ENCODE measurements at places on chromosomes 1 and 21. TPM values are rescaled to one million over a fixed set of nuclear protein-coding genes. Genes with fewer than 3 reads are reported as not detected.
A peak's percentile ranks its signal among the peaks of the same experiment; 100 is the strongest.

The OR10Z1 gene
- total RNA-seq, result not detected

The TLR5 gene
- total RNA-seq, result 0.30 TPM

The KRTAP21-2 gene
- not detected for total RNA-seq

The A3GALT2 gene
- total RNA-seq, result not detected

- peaks cover 5% of the 10 kb centered on the region for H3K36me3 ChIP-seq
- DNase-seq, result no peak
- no peak overlapping the region for H3K27ac ChIP-seq
- H3K27me3 ChIP-seq, result no peaks in the 10 kb centered on the region
- H3K4me3 ChIP-seq, result no peak overlapping the region
Observed at GRCh38 chr1:87051965-87052364, 137.5 kb downstream of the HS2ST1 start.

DNA sequence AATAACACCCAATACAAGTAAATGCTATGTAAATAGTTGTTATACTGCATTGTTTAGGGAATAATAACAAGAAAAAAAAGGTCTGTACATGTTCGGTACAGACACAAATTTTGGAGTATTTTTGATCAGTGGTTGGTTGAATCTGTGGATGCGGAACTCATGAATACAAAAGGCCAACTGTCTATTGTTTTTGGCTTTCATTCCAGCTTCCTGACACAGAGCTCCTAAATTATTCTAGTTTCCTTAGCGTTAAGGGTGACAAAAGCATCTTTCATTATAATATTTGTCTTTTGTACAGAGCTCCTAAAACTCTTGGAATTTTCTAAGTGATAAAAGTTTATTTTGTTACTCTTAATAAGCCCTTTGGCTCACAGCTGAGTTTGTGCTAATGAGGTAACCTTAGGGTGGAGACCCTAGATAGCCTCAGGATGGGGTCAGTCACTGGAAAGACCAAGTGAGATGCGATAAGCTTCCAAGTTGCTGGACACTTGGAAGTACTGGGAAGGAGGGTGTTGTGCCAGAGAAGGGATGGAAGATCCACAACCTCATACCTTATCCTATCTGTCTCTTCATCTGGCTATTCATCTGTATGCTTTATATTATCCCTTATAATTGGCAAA is 57.4 kb upstream of the PRRC2C start:
- peaks cover 8% of the 10 kb centered on the region for H3K4me1 ChIP-seq
- no peaks in the 10 kb centered on the region for H3K27me3 ChIP-seq
- no peak for DNase-seq
- H3K36me3 ChIP-seq, result peaks cover 4% of the 10 kb centered on the region

DNA sequence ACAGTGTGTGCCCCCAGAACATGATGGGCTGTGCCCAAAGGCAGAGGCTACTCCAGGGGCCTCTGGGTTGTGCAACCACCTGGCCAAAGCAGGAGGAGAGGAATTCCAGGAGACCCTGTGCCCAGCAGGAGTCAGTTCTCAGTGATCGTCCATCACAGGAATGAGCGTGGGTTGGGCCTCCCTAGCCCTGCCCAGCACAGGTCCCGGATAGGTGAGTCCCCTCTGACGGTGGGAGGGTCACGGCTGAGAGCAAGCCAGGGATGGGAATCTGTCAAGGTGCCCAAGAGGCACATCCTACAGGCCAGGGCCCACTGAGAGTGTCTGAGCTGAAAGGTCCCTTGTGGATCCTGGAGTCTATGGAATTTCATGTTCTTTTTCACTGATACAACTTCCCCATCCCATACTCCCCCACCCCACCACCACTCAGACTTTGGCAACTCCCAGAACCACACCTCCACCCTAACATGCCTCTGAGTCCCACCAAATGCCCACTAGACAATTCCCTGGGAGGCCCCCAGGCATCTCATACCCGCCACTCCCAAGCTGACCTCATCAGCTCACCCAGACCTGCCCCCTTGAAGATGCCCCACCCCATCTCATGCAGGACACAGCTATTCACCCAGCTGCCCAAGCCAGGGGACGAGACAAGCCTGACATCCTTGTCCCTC is 3.1 kb downstream of the GJB4 start:
- H3K4me3 ChIP-seq, result no peak overlapping the region
- H3K36me3 ChIP-seq, result no peaks in the 10 kb centered on the region
- H3K4me1 ChIP-seq, result no peaks in the 10 kb centered on the region
- DNase-seq, result no peak
- no peak overlapping the region for H3K27ac ChIP-seq

DNA sequence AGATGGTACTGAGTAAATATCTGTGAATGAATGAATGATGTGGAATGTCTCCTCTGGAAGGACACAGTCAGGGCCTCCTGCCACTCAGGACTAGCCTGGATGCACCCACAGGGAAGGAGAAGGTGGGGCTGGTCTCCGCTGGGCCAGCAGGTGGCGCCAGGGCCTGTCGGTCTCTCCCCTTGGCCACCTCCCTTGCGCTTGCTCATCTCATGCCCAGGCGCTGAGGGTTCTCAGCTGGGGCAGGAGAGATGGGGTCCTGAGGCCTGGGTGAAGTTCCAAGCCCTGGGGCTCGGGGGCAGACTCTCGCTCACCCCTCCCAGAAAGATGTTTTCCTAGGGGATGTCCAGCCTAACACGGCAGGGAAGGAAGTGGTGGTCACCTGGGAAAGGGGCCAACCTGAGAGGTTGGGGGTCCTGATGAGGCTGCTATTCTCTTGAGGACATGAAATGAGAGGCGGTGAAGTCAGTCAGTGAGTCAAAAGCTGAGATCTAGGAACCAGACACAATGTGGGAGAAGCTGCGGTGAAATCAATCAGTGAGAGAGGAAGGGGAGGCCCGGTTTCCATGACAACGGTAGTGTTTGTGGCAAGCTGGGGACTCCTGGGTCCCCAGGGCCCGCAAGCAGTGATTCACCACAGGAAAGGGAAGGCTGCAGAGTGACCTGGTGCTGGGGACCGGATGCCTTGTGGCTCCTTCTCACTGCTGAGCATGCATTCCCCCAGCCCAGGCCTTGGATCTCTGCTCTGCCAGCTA is 14.6 kb upstream of the MEX3A start:
- peaks cover 45% of the 10 kb centered on the region for H3K4me1 ChIP-seq
- peak overlapping the region; percentile 88 for H3K27ac ChIP-seq
- peaks cover 12% of the 10 kb centered on the region for H3K36me3 ChIP-seq
- peak overlapping the region; percentile 44 for H3K4me3 ChIP-seq
- peak; percentile 85 for DNase-seq

DNA sequence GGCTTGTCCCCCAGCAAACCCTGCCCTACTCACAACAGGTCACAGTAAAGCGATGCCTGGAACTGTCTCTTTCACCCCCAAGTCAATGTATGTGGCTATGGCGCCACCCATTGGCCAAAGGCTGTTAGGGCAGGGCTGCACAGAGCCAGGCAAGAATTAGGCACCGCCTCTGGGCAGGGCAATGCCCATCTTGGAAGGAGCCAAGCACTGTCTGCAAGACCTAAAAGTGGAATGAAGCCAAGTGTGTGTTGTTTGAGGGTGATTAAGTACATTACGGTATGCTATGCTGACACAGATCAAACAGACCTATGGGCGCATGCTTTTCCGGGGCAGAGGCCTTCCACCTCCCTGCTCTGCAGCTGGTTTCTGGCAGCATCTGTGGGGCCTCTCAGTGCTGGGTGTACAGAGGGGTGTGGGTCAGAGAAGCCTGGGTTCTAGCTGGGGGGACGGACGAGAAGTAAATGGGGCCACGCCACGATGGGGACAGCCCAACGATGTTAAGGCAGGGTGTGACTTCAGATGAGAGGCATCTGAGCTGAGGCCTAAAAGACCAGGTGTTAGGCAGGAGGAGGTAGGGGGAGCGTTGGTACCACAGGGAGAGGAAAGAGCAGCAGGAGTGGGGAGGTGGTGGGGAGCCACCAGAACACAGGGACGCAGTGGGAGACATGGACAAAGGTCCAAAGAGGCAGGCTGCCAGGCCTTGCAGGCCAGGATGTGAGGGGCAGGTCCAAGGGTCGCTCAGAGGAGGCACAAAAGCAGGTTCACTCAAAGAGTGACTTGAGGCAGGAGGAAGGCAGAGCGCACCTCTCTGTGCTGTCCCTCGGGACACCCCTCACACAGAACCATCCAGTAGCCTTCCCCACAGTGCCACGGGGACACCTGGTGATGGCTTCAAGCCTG is 49.8 kb downstream of the ACOT7 start:
- no peaks in the 10 kb centered on the region for H3K36me3 ChIP-seq
- H3K27ac ChIP-seq, result no peak overlapping the region
- H3K27me3 ChIP-seq, result no peaks in the 10 kb centered on the region
- H3K4me3 ChIP-seq, result no peak overlapping the region
- peak; percentile 82 for DNase-seq
- H3K4me1 ChIP-seq, result peaks cover 42% of the 10 kb centered on the region

DNA sequence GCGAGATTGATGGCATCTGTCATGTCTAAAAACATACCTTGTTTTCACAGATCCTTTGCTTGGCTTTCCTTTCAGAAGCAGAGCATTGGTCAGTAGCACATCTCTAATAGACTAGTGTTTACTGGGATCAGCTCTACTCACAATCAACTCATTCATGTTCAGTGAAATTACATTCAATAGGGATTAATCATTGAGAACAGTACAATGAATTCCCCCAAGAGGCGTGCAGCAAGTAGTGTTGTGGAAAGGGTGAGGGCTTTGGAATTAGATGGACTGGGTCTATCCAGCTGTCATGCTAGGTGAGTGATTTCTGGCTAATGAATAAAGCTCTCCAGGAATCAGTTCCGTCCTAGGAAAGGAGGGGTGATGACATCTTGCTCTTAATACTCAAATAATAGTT is 155.2 kb upstream of the COA6 start:
- peaks cover 26% of the 10 kb centered on the region for H3K4me1 ChIP-seq
- no peak for DNase-seq
- peaks cover 39% of the 10 kb centered on the region for H3K27me3 ChIP-seq
- H3K27ac ChIP-seq, result peak overlapping the region; percentile 20

DNA sequence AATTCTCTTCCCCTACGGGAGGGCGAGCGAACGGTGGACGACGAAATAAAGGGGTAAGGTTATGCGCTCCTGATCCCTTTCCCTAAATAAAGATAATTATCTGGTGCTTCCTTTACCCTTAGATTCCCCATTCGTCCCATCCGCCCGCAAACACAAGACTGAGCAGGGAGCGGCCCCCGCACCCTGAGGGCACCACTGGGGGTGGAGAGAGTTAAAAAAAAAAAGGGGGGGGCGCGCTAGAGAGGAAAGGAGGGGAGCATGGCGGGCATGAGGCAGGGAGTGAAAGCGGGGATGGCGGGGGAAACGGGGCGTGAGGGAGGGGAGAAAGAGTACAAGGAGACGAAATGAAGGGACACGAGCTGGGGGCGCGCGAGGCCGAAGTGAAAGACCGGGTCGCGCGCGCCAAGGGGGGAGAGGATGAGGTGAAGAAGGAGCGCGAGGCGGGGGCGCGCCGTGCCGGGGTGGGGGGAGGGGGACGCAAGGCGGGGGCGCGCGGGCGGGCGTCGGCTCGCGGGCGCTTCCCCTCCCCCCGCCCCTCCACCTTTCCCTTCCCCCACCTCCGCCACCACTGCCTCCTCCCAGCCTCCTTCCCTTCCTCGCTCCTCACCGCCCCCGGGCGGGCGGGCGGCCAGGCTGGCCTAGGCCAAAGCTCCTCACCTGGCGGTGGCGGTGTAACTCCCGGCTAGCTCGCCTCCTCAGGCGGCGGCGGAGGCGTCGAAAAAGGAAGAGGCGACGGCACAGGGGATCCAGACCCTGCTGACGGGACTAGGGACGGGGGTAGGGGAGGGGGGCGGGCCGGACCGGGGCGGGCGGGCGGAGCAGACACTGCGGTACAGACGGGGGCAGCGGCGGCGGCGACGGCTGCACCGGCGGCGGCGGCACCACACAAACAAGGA is 448 bp downstream of the GATAD2B start:
- H3K4me1 ChIP-seq, result peaks cover 35% of the 10 kb centered on the region
- no peak for DNase-seq
- H3K27ac ChIP-seq, result peak overlapping the region; percentile 82
- H3K27me3 ChIP-seq, result peaks cover 2% of the 10 kb centered on the region

DNA sequence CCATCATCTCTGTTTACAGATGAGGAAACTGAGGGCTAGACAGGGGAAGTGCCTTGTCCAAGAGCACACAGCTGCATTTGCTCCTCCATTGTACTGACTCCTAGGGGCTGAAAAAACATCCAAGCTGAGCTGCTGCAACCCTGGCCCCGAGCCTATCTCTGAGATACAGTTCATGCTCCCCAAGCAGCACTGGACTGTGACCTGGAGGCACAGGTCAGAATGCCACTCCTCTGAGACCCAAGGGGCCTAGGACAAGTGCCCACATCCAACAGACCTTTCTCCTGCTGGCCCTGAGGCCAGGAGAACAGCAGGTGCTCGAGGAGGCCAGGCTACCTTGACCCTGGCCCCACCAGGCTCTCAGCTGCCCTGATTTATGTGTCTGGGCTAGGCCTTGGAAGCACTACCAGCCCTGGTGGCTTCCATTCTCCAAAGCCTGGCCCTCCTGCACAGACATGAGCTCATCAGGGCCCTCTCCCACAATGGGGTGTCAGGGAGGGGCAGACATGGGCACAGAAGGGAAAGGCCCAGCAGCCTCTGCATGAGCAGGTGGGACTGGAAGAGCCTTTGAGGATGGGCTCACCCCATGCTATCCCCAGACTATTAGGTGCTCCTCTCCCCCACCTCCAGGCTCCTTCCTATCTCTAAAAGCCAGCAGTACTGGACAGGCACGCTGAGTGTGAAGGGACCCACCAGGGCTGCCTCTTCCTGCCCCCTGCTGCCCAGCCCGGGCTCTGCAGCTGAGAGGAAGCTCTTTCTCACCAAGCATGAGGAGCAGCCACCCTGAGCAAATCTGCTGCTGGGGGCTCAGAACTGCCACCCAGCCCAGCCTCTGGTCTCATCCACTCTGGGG is 18.8 kb downstream of the ADGRB2 start:
- H3K36me3 ChIP-seq, result no peaks in the 10 kb centered on the region
- H3K27ac ChIP-seq, result peak overlapping the region; percentile 71
- H3K4me3 ChIP-seq, result no peak overlapping the region
- H3K27me3 ChIP-seq, result no peaks in the 10 kb centered on the region
- H3K4me1 ChIP-seq, result peaks cover 30% of the 10 kb centered on the region
- DNase-seq, result peak; percentile 65

DNA sequence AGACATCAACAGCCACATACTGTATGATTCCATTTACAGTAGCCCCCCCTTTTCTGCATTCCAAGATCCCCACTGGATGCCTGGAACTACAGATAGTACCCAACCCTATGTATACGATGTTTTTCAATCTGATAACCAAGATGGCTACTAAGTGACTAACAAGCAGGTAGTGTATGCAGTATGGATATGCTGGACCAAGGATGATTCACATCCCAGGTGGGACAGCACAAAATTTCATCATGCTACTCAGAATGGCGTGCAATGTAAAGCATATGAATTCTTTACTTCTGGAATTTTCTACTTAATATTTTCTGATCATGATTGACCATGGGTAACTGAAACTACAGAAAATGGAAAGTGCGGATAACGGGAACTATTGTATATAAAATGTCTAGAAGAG is 30.0 kb upstream of the MRPS6 start:
- peaks cover 3% of the 10 kb centered on the region for H3K36me3 ChIP-seq
- H3K4me3 ChIP-seq, result no peak overlapping the region
- H3K27me3 ChIP-seq, result peaks cover 15% of the 10 kb centered on the region
- no peak for DNase-seq
- peaks cover 3% of the 10 kb centered on the region for H3K4me1 ChIP-seq
- H3K27ac ChIP-seq, result no peak overlapping the region

All from neural crest cell (in vitro differentiated cells).